Endothelial cell of coronary artery (primary cell): ENCODE measurements at places on chromosomes 13 and 19. TPM values are rescaled to one million over a fixed set of nuclear protein-coding genes. Genes with fewer than 3 reads are reported as not detected.

The JAK3 gene
- 0.72 and 2.8 TPM in 2 replicates for total RNA-seq

The S1PR4 gene
- total RNA-seq = 0.47 and 1.1 TPM in 2 replicates

The PROSER3 gene
- total RNA-seq = 2.2 and 2.3 TPM in 2 replicates

The HCN2 gene
- total RNA-seq = 0.63 and 2.9 TPM in 2 replicates

The TDRD12 gene
- 0.09 TPM in 2 replicates for total RNA-seq

The ZNF544 gene
- 45.2 and 54.2 TPM in 2 replicates for total RNA-seq

The FXYD7 gene
- not detected in 2 replicates for total RNA-seq

The MCEMP1 gene
- not detected in 2 replicates for total RNA-seq

The PTOV1 gene
- total RNA-seq = 54.4 and 80.2 TPM in 2 replicates
